ENCODE measurements at places on chromosomes 3 and 15. TPM values are rescaled to one million over a fixed set of nuclear protein-coding genes. Genes with fewer than 3 reads are reported as not detected.

MORC1 gene
- total RNA-seq = not detected

CD80 gene
- total RNA-seq = under 0.01 TPM

AZI2 gene
- 183 TPM for total RNA-seq

AAGAB gene
- total RNA-seq = 55.8 TPM

STARD9 gene
- 8.3 TPM for total RNA-seq

RETNLB gene
- not detected for total RNA-seq

KY gene
- total RNA-seq = under 0.01 TPM

CAMP gene
- total RNA-seq = not detected

Data from fibroblast of lung (primary cell).